CD4-positive, alpha-beta T cell (primary cell): ENCODE measurements at places on chromosomes 3 and 15.

DNA sequence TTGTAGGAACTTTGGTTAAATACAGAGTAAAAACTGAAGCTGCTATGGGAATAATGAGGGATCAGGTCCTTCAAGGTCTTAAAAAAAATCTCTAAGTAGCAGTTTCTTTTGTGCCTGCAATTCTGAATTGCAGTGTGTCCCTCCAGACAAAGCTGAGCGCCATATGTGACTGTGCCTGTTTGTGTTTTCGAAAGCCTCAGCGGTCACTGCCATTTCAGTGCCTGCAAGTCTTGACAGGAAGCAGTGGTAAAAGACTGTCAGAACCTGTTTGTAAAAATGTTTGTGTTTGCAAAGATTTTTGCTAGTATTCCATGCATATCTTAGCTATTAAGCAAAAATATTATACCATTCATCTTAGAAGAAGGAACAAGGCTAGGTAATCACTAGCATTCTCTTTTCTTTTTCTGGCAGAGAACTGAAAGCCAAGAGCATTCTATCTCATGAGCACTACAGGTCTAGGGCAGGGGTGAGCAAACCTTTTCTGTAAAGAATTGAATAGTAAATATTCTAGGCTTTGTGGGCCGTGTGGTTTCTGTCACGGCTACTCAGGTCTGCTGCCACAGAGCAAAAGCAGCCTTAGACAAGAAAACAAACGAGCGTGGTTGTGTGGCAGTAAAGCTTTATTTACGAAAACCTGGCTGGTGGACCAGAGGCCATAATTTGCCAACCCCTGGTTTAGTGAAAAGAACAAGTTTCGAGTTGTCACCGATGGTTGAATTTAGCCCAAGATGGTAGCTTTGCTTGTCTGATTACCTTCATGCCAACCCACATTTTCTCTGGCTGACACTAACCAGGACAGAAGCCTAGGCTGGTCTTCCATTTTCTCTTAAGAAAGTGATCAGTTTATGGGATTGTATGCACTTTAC is 134.4 kb downstream of the CACNA1D start:
- no peak for DNase-seq

- DNase-seq, result no peak
Measured at GRCh38 chr15:93300796-93301195, 211.8 kb upstream of the RGMA start.

DNA sequence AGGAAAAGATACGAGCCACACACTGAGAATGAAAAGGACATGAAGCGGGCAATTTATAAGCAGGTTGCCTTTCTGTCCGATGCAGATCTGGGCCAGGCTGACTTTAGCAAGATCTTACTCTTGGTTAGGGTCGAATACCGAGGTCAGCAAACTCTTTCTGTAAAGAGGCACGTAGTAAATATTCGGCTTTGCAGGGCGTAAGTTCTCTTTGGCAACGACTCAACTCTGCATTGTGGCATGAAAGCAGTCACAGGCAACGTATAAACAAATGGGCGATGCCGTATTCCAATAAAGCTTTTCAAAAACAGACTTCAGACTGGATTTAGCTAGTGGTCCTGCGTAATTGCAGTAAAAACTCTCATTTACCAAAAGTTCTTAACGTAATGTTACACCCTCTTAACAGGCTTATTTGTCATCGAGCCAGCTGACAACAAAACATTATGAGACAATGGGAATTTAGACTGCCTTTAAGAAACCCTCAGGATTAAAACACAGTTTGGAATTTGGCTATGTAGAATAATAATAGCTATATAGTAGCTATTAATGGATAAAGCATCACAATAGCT is 13.1 kb upstream of the RPL35A start:
- no peak for DNase-seq

GRCh38 chr3:138406606-138407005 is 27.8 kb upstream of the ESYT3 start:
- DNase-seq, result no peak

- no peak for DNase-seq
Measured at GRCh38 chr3:40780925-40781406, 256.2 kb downstream of the ZNF621 start.

- no peak for DNase-seq
Measured at GRCh38 chr3:105827959-105828358, 40.9 kb downstream of the CBLB start.

- no peak for DNase-seq
Measured at GRCh38 chr15:96720251-96720650, 389.8 kb downstream of the NR2F2 start.

DNA sequence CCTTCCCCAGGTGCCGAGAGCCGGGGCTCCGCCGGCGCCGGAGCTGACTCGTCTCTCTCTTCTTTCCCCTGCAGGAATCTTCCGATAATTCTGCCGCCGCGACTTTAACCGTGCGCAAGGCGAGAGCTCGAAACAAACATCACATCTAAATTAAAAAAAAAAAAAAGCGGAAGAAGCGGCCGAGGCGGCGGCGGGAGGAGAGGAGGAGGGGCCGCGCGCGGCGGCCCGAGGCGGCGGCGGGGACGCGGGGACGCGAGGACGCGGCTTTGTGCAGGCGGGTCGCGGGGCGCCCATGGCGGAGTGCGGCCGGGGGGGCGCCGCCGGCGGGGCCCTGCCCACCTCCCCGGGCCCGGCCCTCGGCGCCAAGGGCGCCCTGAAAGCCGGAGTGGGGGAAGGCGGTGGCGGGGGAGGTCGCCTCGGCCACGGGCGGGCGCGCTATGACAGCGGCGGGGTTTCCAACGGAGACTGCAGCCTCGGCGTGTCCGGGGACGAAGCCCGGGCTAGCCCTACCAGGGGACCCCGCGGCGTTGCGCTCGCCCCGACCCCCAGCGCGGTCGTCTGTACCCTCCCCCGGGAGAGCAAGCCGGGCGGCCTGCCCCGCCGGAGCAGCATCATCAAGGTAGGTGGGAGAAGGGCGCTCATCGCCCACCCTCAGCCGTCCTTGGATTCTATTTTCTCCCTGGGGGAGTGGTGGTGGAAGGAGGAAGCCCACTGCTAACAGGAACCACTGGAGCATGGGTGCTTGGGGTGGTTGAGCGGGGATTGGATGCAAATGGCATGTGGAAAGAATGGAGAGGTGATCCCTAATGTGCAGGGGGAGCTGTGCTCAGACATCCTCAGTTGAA is at the start of gene PLCL2:
Gene PLCL2 (plus strand): TSS at position 208 of the 845 bp plus-strand sequence. CDS start 85 bp downstream, at position 293.
- DNase-seq, result peak; percentile 90

GRCh38 chr3:11554236-11554610 is 89.5 kb downstream of the VGLL4 start:
- no peak for DNase-seq

DNA sequence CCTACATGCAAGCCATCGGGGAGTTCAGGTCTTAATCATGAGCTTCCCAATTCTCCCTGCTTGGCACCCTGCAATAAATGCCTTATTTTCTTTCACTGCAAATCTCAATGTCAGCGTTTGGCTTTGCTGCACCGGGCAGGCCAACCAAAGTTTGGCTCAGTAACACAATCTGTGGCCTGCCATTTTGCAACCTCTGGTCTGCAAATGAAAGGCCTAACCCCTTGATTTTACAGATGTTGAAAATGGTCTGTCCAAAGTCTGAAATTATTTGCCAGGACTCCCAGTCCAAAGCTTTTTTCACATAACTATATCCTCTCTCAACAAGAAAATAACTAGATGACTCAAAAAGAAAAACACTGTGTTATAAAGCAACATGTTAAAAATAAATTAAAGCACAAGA is 34.0 kb upstream of the LEKR1 start:
- no peak for DNase-seq

DNA sequence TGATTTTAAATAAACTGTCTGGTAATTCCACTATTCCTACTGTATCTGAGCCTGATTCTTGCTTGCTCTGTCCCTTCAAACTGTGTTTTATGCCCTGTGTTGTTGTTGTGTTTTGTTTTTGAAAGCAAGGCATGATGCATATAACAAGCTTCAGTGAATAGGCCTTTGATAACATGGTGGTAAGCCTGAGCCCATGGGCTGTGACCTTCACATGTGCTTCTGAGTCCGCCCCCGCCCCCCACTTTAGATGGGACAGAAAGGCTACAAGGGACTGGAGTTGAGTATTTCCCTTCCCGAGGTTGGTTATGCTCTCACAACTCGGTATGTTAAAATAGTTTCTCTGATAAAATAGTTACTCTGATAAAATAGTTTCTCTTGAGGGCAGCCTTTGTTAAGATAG is 119.0 kb upstream of the WNT7A start:
- DNase-seq, result no peak

DNA sequence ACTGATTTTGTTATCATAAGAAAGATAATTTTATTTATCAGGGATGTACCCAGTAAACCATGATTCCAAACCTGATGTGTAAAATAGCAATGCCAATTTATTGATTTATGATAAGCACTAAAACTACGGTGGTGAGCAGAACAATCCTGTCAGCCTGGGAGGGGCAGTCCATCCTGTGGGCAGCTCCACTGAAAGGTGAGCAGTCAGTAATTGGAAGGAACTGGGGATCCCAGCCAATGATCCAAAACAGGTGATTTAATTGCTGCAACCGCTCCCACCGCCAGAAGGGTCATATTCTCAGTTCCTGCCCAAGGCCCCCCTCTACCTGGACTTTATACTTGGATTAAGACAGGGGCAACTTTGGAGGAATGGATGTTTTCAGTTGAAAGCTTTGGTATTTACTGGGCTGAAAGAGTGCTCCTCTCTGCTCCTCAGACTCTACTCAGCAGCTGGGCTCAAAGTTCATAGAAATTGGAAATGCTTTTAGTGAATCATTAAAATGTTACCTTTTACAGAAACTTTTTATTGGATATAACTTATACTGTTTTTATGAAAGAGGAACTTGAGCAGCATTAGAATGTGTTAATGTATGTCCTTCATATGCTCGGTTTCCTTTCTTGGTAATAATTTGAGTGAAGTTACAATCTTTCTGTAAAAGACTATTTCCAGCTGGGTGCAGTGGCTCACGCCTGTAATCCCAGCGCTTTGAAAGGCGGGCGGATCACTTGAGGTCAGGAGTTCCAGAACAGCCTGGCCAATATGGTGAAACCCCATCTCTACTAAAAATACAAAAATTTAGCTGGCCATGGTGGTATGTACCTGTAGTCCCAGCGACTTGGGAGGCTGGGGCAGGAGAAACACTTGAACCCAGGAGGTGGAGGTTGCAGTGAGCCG is 198.6 kb upstream of the IL12A start:
- no peak for DNase-seq

DNA sequence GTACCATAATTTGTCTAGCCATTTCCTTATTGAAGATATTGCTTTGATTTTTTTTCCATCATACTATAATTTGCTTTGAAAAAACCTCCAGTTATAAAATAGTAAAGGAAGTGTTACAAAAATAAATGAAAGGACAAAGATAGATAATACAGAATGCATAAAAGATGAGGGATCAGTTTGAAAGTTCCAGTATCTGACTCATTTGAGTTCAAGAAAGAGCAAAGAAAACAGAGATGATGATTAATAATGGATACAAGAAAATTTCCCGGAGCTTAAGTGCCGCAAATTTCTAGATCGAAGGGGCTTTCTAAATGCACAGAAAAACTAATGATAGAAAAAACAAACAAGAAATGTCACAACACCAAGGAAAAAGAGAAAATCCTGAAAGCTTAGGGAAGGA is 4.3 kb downstream of the WDR48 start:
- DNase-seq, result no peak

GRCh38 chr3:56923526-56924224 is 121.9 kb upstream of the ARHGEF3 start:
- DNase-seq, result peak; percentile 88

GRCh38 chr15:69852482-69852881 is 245.2 kb downstream of the TLE3 start:
- DNase-seq, result no peak

- peak; percentile 46 for DNase-seq
Measured at GRCh38 chr15:42056934-42057798, 36.3 kb upstream of the PLA2G4E start.

DNA sequence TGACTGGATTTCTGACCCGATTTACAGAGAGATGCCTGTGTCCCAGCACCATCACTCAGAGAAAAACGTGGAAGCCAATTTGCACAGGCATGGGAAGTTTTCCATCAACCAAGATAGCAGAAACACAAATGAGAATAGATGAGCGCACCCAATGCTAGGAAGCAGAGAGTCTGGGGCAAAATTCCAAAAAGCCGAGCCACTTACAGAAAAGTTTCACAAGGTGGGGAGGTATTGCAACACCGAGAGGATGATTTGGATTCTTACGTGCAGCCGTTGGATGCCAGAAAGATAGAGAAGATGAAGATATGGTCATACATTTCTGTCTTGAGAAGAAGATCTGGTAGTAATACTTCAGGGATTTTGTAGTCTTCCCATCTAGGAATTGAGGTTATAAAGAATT is 57.4 kb downstream of the UNC13C start:
- DNase-seq, result no peak

- DNase-seq, result no peak
Measured at GRCh38 chr15:53580366-53580765, 179.1 kb downstream of the WDR72 start.

DNA sequence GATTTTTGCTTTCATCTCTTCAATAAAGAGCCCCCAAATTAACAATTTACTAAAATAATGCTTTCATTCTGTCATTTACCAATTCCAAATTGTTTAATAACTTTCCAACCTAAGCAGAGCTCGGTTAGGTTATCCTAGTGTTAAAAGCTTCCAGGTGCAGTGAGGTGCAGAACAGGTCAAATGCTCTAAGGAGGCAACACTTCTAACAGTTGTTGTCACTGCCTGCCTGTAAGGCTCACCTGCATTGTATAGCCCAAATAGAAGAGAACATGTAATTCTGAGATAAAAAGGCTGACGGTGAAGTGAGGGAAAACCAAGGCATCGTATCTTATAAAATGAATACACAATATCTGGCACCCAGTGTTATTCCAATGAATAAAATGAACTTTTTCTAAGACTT is 9.1 kb downstream of the ZNF280D start:
- no peak for DNase-seq

DNA sequence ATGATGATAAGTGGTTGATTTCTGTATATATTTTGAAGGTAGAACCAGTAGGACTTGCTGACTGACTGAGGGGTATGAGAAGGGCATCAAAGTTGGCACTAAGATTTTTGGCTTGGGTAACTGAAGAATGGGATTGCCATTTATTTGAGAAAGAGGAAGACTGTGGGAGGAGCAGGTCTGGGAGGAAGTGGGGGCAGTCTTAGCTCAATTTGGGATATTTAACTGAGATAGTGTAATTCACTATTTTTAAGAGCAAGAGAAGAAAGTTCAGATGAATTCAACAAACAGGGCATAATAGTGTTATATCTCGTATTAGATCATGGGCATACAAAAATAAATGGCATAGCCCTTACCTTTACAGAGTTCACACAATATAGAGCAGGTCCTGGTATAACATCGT is 1.7 kb downstream of the BUB1B start:
- no peak for DNase-seq

- DNase-seq, result no peak
Measured at GRCh38 chr3:42157540-42158538, 66.7 kb downstream of the TRAK1 start.

GRCh38 chr3:72153477-72154314 is 368.7 kb upstream of the PROK2 start:
- DNase-seq, result no peak

- no peak for DNase-seq
Measured at GRCh38 chr3:22994781-22995180, 208.3 kb upstream of the UBE2E2 start.

GRCh38 chr3:97958396-97958795 is 13.8 kb downstream of the RIOX2 start:
- DNase-seq, result no peak

- DNase-seq, result no peak
Measured at GRCh38 chr3:155101398-155101797, 21.3 kb downstream of the MME start.
